LHCN-M2 (cell line): ENCODE measurements at places on chromosomes 5 and 9.

DNA sequence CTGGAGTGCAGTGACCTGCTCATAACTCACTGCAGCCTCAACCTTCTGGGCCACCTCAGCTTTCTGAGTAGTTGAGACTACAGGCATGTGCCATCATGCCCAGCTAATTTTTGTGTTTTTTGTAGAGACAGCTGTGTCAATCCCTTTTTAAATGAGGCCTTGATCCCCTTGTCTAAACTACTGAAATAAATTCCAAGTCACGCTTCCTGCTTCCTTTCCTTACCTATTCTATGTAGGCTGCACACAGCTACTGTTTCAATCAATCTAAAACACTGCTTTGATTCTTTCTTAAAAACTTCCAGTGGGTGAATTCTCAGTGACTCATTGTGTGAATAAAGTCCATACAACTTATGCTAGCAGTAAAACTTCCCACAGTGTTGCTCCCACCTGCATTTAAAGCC, 2.9 kb upstream of the C7 start:
- no peak for DNase-seq

DNA sequence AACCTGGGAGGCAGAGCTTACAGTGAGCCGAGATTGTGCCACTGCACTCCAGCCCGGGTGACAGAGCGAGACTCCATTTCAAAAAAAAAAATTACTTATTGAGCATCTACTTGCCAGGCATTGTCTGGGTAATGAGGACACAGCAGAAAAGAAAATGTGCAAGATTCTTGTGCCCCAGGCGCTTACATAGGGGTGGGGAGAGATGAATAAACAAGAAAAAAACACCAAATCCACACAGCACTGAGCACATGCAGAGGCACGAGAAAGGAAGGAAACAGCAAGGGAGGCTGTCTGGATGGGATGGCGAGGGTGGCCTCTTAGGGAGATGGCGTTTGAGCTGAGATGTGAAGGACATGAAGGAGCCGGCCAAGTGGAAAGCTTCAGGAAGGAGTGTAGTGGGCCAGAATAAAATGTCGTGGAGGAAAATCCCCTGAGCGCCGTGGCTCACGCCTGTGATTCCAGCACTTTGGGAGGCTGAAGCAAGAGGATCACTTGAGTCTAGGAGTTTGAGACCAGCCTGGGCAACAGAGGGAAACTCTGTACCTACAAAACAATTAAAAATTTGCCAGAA, 13.9 kb downstream of the DYNC2I2 start:
- DNase-seq: no peak

DNA sequence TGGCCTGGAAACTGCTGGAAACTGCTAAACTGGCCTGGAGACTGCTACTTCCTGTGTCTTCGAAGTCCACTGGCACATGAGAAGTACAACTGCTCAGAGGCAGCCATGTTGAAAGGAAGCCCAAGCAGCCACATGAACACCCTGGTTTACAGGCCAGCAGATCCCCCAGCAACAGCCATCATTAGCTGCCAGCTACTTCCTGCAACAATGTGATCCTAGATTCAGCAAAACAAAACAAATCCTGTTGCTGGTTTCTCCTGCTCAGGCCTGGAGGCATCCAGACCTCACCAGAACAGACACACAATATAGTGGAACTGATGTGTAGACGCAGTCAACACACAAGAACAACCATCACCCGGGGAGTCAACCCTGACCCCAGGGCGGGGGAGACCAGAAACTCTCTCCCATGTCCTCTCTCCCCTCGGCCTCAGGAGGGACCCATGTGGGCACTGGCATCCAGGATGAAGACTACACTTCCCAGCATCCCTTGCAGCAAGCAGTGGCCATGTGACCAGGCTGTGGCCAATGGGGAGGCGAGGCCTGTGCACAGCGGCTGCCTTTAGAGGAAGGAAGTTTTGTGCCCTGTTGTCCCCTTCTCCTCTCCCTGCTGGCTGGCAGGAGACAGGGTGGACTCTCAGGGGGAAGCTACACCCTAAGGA, 9.2 kb upstream of the LCN15 start:
- no peak for DNase-seq

GRCh38 chr5:69013481-69013880, 80.3 kb upstream of the SLC30A5 start:
- DNase-seq: no peak

DNA sequence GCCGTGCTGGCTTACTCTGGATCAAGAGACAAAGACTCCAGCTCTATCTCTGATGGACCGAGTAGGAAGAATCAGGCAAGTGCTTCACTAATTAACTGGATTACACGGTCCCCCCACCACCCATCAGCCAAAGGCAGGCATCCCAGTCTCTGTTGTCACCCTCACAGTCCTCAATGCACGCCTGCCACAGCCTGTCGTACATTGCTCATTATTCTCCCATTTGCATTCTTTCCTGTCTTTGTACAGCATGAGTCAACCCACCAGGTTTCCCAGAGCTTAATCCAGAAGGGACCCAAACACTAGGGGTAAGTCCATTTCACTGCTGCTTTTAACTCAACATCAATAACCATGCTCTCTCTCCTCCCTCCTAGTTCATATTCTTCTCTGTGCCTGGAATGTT, 44.4 kb downstream of the PCA3 start:
- peak; percentile 19 for DNase-seq

DNA sequence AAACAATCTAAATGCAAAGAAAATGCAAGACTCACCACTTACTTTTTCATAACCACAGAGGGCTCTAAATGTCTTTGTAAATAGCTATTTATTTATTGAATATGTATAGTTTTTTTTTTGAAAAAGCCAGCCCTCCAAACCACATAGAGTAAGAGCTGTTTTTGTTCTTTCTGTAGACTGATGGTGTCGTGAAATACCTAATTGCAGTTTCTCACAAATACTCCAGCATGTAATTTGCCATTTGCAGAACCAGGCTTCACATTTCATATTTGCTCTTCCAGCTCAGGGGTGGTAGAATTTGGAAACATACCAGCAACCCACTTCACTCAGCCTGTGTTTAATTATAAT, 159.8 kb downstream of the TMC1 start:
- DNase-seq: no peak

- peak; percentile 97 for DNase-seq
These were observed 141.4 kb downstream of the NPR3 start for GRCh38 chr5:32852535-32852934.

GRCh38 chr5:60514152-60514551, 185.8 kb downstream of the DEPDC1B start:
- no peak for DNase-seq

DNA sequence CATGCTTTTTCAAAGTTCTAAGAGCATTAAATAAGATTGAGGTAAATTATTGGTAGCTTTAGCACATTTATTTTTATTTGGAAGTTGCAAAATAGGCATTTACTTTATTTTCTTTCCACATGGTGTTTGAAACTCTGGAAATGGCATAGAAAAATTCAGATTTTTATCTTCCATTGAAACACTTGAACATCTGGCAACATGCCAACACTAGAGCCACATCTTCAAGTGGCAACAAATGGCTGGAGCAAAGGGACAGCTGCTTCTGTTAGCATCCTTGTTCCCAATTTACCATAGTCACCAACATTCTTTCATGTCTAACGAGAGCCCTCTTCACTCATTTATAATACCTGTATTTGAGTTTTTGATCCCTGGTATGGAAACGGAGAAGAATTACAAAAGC, 539.9 kb downstream of the ZNF608 start:
- no peak for DNase-seq

DNA sequence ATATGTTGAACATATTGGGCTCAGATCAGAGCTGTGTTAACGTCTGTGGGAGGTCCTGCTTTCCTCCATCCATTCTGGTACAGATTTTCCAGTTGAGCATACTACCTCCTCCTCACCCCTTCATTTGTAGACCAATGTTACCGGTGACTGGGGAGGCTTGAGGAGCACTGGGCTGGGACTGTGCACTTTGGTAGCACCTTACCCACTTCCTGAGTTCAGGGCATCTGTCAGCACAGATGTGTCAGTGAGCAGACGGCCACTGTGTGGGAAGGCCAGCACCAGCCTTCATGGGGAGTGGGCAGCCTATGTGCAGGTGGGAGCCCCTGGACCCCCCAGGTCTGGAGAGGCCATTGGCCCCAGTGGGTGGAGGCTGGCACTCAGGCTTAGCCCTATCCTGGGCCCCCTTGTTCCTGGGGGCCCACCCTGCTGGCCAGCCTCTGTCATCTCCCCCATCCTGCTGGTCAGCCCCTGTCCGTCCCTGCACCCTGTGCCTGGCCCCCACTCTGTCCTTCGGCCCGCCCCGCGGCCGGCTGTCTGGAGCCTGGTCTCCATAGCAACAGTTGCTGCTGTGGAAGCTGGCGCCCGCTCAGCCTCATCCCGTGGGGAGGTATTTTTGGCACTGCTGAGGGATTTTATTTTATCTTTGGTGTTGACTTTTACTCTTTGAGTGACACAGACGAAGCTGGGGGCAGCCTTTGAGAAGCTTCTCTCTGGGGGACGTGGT, 21.3 kb downstream of the WNK2 start:
- peak; percentile 4 for DNase-seq

GRCh38 chr9:127189628-127190027, 67.2 kb upstream of the ANGPTL2 start:
- DNase-seq: no peak

DNA sequence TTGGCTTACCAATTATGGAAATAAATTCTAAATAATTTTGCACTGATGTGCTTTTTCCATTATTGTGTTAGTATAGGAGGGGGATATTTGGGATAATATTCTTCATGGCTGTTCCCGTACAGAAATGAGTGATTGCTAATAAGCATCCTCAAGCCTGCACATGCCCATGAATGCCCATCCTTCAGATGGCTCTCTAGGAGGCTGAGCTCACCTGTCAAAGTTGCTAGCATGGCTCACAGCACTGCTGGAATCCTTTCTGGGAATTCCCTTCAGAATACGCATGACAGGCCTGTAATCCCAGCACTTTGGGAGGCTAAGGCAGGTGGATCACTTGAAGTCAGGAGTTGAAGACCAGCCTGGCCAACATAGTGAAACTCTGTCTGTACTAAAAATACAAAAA, 124.1 kb downstream of the NXNL2 start:
- DNase-seq: no peak

- no peak for DNase-seq
These were observed 32.7 kb upstream of the DAPK1 start for GRCh38 chr9:87464992-87465378.

DNA sequence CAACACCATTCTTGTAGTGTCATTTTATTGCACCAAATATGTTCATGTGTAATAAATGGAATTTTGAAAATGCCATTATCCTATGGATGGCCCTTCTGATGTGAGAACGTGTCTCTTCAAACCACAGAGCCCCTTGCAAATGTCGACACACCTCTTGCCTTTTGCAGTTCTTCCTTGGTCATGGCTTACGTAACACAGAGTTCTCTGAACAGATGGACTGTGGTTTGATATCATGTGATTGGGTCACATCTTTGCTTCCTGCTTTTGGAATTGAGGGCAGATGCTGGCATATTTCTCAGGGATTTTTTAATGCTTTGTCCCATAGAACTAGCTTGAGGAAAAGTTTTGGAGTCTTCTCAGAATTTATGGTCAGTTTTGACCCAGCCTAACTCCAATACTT, 4.6 kb downstream of the TGFBR1 start:
- peak; percentile 96 for DNase-seq

DNA sequence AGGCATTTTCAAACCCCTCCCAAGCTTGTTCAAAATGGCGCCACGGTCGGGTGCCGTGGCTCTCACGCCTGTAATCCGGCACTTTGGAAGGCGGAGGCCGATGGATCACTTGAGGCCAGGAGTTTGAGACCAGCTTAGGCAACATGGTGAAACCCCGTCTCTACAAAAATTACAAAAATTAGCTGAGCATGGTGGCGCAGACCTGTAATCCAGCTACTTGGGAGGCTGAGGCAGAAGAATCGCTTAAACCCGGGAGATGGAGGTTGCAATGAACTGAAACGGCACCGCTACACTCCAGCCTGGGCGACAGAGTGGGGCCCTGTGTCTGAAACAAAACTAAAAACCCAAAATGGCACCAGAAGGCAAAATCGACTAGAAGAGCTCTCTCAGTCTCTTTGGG, 142.0 kb downstream of the MTX3 start:
- no peak for DNase-seq

DNA sequence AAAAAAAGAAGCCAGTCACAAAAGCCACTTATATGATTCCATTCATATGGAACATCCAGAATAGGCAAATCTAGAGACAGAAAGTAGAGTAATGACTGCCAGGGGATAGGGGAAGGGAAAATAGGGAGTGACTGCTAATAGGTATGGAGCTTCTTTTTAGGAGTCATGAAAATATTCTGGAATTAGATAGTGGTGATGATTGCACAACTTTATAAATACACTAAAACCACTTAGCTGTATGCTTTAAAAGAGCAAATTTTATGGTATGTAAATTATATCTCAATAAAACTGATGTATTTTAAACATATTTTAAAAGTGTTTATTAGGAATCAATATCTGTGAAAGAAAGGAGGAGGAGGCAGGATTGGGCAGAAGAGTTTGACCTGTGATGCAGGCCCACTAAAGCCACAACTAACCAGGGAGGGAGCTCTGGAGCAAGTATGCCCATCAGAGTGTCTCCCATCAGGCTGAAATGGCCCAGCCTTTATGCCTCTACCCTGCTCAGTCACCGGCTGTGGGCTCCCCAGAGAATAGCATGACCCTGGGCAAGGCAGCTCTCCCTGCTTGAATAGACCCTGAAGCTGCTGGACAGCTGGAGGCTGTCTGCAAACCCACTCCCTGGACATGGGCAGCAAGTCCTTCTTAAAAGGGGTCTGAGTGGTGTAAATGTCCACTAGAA, 96.0 kb upstream of the SLC44A1 start:
- peak; percentile 30 for DNase-seq

- peak; percentile 76 for DNase-seq
These were observed at the start of gene SEMA6A for GRCh38 chr5:116574367-116575325. SEMA6A (minus strand) TSS chr5:116574823; CDS start chr5:116504944, 69,879 bp downstream.

- DNase-seq: no peak
These were observed 2.5 kb upstream of the ADRB2 start for GRCh38 chr5:148823871-148824270.

DNA sequence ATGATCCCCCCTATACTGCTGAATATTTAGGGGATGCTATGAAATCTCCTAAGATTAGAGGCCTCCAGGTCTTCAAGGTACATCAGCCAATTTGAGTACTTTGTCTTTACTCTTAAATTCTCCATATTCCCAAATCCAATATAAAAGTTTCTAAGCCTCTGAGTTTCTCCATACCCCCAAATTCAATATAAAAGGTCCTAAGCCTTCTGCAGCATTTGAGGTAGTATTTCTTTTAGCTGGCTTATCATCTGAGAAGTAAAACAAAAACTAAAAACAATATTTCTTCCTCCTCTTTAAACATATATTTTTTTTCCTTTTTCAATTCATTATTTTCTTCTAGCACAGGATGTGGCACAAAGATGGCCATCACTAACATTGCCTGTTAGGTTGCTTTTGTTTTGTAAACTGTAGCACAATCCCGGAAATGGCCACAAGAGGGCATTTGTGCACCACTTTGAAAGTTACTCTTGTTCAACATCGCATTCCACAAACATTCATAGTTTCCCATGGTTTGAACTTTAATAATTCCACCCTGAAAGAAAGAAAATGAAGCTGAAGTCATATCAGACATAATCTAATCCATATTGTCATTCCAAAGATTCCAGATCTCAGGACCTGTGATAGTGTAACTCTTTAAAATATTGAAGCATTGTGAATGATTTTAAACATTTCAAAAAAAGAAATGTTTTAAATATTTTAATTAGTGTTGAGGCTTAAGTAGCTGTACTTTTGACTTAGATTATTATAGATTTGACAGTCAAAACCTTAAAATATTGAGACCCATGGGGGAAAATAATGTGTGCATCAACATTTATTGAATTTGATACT, 21.0 kb upstream of the SCGB3A2 start:
- peak; percentile 41 for DNase-seq
